ENCODE measurements at places on chromosomes 2 and 18.
A peak's percentile ranks its signal among the peaks of the same experiment; 100 is the strongest.

DNA sequence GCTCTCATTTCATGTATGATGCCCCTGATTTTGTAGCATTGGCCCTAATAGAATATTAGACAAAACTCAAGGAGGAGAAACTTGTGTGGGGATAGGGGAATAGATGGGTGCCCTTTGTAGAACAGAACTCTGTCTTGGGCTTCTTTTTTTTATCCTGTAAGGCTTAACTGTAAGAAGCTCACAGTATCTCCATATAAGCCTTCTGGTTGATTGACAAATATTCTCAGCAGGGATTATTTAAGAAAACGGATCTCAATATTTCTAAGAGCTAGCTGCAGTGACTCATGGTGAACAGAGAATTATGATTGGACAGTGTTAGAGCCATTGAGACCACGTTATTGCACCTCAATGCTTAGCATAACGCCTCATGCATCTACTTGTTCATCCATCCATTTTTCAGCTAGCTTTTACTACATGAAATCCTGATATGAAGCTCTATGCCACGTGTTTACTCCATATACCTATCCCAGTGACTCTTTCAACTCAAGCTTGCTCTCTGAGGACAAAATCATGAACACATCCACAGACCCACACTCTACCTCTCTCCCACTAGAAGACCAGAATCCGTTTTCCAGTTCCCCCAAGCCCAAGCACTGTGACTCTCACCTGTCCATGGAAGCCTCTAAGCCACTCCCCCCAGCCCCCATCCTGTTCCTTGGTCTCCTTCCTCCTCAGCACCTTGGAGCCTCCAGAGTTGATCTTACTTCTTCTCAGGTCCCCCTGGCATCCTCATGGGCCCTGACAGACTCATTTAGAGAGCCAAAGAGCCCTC lies 99.2 kb downstream of the BCL2L11 start:
- no peak for DNase-seq

GRCh38 chr2:233003658-233004555 lies 9.1 kb downstream of the NGEF start:
- no peak for DNase-seq

- DNase-seq = no peak
Observed at GRCh38 chr2:105852066-105852465, 107.4 kb downstream of the NCK2 start.

DNA sequence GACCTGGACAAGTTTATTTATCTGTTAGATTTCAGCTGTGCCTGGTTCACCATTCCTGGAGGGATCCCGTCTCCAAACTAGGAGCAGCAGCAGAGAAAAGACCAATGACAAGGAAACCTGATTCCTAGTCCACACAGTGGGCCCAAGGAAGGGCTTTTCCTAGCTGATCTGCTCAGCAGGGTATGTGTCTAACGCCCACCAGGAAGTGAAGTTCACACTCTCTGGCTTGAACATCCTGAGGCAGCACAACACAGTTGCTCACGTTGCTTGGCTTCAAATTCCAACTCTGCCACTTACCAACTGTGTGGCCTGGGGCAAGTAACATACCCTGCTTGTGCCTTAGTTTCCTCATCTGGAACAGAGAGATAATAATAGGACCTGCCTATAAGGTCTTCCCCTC lies 42.9 kb downstream of the XDH start:
- no peak for DNase-seq

DNA sequence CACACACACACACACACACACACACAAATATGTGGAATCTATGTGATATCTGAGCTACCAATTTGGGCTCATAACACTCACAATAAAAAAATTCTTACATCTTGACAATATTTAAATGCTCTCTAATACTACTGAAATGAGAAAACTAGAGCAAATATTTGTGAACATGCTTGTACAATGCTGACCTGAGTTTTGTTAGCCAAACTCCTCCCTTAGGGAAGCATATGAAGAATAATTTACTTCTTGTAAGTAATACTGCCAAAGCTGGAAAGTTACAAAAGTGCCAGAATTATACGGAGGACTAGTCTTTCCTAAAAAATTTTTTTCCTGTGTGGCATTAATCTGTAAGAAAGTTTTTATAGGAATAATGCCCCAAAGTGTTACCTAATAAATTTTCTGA lies 18.5 kb downstream of the MBD2 start:
- DNase-seq = no peak

- peak; percentile 73 for DNase-seq
Observed at GRCh38 chr18:23422751-23423418, 30.2 kb upstream of the RIOK3 start.

GRCh38 chr2:176166272-176166671 lies 9.2 kb downstream of the HOXD3 start:
- no peak for DNase-seq

DNA sequence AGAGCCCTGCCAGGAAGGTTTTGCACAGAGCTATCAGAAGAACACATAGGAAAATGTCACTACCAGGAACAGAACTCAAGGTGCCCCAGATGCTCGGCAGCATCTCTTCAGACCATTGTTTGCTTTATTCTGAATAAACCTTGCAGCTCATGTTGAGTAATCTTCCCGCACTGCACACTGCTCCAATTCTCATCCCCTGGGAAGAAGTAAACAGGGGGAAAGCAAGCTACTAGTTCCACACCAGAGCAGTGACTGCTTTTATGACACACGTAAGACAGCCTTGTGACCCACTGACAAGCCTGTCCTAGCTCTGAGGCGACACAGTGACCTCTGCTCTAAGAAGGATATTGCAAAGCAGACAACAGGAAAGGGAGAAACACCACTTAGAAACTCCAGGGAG lies 44.2 kb downstream of the NRP2 start:
- DNase-seq = no peak

GRCh38 chr2:129730979-129731378 lies 248.5 kb upstream of the RAB6C start:
- no peak for DNase-seq

DNA sequence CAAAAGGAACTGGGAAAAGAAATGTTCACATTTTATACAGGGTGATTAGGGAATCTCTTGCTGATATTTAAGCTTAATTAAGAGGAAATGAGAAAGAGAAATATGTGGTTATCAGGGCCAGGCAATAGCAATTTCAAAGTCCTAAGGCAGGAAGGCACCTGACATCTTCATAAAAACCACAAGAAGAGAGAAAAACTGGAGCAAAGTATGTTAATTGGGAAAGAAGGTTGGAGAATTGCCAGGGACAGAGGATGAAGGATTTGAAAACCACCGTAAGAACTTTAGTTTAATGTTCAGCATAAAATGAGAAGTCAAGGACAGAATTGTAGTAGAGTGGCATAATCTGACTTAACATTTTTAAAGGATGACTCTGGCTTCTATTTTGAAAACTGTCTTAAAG lies 691.8 kb upstream of the NRXN1 start:
- DNase-seq = no peak
